ENCODE measurements at places on chromosomes 1 and 21.
A peak's percentile ranks its signal among the peaks of the same experiment; 100 is the strongest.

DNA sequence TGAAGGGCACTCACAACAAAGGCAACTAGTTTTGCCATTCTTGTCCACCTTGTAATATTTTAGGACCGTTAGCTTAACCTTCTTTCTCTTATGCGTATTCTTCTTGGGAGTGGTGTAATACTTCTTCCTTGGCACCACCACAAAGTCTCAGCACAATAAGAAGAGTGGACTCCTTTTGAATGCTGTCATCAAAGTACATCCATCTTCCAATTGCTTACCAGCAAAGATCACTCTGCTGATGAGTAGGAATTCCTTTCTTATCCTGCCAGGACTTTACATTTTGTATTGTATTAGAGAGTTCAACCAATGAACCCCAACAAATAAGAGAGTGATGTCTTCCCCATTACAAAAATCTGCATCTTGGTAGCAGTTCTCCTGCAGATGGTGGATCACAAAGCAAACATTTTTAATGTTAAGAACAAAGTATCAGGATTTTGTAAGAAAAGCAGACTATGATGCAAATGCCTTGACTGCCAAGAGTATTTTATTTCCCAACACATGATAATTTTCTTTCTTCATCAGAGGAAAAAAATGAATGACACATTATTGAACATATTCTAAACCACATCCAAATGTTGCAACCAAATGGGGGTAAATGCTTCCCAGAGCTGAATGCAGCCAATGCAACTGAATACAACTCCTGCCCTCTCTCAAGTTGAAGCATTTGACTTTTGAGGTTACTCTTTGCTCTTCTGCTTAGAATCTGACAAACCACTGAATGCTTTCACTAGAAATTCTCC, 5.1 kb upstream of the ARNT start:
- no peak for DNase-seq

DNA sequence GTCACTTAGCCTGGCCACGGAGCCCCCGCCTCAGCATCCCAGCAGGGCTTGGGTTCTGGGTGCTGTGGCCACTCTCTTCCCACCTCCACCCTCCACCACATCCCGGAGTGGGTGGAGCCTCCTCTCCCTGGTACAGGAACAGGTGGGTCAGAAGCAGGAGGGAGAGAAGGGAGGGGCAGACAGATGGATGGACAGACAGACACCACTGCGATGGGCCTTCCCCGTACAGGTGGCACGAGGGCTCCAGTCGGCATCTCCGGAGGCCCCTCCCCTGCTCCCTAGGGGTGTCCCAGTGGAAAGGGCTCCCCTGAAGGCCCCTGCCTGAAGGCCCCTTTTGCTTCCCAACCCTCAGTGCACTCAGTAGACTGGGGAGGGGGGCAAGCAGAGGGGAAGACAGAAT, 96.9 kb upstream of the TARDBP start:
- DNase-seq: no peak

GRCh38 chr1:116844775-116845174, 64.9 kb upstream of the PTGFRN start:
- DNase-seq: no peak

DNA sequence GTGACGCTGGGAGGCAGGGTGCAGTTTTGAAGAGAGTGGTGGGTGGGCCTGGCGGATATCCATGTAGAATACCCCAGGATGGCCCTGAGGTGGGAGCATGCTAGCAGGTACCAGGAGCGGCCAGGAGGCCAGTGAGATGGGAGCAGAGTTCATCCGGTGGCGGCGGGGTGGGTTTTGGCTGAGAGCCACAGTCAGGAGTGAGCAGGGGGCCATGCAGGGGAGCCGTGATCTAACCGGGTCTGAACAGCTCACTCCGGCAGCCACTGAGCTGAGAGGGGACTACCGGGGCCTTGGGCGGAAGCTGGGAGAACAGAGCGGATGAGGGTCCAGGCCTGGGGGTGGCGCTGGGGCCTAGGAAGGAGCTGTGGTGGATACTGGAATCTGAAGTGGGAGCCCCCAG, 47.6 kb upstream of the LRP8 start:
- no peak for DNase-seq

- no peak for DNase-seq
Measured at GRCh38 chr1:16925635-16926490, 4.1 kb downstream of the CROCC start.

DNA sequence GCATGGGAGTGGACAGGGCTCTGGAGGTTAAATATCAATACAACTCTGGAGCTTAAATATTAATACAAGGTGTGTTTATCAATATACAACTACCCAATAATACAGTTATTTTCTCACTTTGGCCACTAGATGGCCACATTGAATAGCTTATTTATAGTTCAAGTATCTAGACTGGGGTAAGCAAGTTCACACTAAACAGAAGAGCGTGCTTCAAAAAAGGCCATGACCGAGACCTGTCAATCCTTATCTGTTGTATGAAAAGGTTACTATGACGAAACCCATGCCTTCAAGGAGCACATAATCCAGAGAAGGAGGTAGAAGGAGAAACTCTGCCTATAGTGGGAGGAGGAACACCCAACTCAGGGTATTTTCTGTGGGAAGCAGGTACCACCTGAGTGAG, 29.1 kb downstream of the CHML start:
- DNase-seq: peak; percentile 70

GRCh38 chr1:247966532-247967204, 1.6 kb downstream of the OR2AK2 start:
- no peak for DNase-seq

DNA sequence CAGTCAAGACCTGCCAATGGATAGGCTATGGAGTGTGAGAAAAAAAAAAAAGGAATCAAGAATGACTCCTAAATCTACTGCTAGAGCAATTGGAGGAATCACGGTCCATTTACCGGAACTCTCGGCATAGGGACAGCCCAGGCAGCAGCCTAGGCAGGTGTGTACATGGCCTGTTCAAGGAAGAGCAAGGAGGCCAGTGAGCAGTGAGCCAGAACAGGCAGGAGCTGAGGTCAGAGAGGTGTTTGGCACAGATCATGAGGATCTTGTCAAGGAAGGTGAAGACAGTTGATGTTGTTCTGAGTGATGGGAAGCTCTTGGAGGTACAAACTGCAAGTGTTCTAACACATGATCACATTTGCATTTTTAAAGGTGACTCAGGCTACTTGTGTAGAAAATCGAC, 40.6 kb upstream of the HHAT start:
- no peak for DNase-seq

GRCh38 chr1:93588206-93588605, 93.4 kb downstream of the BCAR3 start:
- no peak for DNase-seq

DNA sequence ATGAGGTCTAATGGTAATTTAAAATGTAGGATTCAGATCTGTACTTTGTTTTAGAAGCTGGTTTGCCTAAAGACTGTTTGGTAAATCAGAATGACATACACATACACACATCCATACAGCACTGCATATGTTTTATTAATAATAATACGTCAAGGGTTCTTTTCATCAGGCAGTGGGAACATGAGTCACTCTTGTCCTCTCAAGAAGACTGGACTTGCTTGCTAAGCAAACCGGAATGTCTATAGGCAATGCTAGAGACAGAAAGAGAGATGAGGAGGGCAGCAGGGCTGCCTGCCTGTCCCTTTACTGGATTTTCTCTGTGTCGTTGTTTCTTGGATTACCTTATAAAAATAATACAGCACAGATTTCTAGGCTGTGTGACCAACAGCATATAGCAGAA, 119.1 kb upstream of the GALNT2 start:
- no peak for DNase-seq

DNA sequence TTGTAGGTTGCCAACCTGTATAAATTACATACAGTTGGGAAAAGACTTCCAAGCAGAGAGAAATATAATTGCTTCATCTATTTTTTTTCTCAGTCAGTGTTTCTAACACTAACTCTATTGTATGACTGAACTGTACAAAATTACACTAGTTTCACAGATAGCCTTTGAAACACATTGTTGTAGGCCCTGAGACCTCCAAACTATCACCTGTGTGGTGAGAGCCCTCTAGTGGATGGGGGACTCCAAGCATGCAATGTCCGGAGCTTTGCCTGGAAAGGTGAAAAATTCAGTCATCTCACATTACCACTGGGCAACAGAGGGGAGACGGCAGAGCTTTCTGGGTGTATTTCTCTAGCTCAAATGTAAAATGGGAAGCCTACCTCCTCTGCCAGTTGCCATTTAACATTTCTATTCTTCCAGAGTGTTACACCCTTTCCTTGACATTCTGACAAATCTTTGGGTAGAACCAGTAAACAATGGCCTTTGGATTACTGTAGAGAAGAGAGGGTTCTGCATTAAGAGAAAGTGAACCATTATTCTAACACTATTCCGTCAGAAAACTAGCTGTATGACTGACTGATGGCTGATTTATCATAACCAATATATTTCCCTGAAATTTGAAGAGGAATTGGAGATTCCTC, 212.2 kb downstream of the LYPLAL1 start:
- peak; percentile 7 for DNase-seq

- no peak for DNase-seq
Measured at GRCh38 chr21:32413697-32414578, 1.4 kb downstream of the EVA1C start.

- DNase-seq: no peak
Measured at GRCh38 chr1:24897263-24898151, 32.6 kb downstream of the RUNX3 start.

DNA sequence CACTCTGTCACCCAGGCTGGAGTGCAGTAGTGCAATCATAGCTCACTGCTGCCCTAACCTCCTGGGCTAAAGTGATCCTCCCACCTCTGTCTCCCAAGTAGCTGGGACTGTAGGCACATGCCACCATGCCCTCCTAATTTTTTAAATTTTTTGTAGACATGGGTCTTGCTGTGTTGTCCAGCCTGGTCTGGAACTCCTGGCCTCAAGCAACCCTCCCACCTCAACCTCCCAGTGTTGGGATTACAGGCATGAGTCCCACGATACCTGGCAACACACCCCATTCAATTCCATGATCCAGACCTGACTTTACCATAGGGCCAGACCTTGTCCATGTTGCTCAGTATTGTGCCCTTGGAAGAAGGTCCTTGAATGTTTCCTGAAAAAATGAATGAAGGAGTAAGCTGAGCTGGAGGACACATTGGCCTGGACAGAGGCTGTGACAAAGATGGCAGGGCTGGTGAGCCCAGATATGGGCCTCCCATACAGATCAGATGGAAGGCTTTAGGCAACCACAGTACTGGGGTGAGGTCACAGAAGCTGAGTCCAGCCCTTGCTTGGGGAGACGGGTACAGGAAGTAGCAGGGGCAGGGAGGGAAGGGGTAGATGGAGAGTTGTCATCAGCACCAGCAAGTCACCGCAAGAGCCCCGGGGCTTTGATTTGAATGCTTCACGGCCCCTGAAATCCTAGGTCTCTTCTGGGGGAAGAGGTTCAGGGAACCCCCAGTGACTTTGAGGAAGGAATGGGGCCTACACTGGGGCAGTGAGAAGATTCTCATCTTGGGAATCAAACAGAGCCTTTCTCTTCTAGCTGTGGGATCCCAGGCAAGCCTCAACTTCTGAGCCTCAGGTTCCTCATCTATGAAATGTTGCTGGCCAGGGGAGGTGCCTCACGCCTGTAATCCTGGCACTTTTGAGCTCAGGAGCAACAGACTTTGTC, 40.1 kb upstream of the DMBX1 start:
- DNase-seq: no peak

DNA sequence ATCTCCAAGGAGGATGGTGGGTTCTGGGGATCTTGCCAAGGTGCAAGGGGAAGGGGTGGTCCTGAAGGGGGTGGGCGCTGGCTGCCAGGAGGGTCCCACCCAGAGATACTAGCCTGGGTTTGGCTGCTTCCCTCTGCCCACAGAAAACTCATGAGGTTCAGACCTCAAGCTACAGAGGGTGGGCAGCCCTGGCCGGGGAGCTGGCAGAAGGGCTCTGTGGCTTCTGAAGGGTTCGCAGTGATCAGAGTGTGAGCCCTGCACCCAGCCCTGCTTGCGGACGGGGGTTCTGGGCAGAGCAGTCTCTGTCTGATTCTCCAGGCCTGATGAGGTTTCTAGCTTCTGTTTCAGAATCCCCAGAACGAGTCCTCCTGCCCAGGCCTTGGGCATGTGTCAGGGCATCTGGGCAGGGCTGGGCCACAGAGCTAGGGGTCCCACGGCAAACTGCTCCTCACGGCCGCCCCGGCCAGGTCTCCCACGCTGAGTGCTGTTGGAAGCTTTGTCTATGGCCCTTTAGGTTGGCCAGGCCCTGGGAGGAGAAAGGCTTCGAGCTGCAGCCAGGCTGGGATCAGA, 635 bp upstream of the MMEL1 start:
- DNase-seq: no peak

- no peak for DNase-seq
Measured at GRCh38 chr1:219143735-219144134, 29.9 kb upstream of the LYPLAL1 start.

DNA sequence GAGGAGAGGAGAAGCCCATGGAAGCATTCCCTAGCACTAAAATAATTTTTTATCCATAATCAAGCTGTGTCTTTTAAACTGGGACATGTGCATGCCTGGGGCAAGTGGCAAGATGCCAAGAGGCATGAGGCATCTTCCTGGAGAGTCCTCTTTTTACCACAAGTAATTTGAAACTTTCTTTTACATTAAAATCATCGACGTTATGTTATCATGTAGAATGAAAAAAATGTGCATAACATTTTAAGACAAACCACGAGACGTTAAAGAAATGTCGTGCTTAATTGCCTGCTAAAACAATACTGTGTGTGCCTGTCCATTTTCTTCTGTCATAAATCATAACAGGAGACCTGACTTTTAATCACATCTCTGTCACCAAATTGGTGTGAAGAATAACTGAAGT, 1.5 kb downstream of the STYXL2 start:
- no peak for DNase-seq

GRCh38 chr1:94974241-94974640, 47.3 kb upstream of the CNN3 start:
- DNase-seq: no peak

- DNase-seq: no peak
Measured at GRCh38 chr21:42837421-42838211, 41.7 kb downstream of the WDR4 start.

- no peak for DNase-seq
Measured at GRCh38 chr1:59480188-59480888, 183.4 kb downstream of the FGGY start.

- no peak for DNase-seq
Measured at GRCh38 chr1:170254371-170254770, 108.6 kb downstream of the NTMT2 start.

GRCh38 chr1:72117621-72118020, 164.7 kb downstream of the NEGR1 start:
- DNase-seq: no peak

GRCh38 chr1:150999926-151000325, 6.8 kb downstream of the MINDY1 start:
- DNase-seq: no peak

DNA sequence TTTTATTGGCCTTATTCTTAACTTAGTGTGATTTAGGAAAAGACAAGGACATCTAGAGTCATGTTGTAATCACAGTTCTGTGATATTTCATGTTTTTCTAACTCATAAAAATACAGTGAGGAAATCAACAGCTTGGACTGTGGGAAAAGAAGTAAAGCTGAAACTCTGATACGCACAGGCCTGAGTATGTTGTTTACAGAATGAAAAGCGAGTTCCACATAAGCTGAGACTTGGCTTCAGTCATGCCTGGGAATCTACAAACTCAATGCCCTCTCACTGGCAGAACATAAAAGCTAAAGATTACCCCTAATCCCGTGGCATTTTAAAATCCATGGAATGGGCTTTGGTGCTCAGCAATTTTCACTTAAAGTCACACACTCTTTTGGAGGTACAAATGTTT, 23.6 kb upstream of the ATP5PO start:
- DNase-seq: no peak
